Daoy (cell line): ENCODE measurements at places on chromosomes 5 and 9. TPM values are rescaled to one million over a fixed set of nuclear protein-coding genes. Genes with fewer than 3 reads are reported as not detected.
A peak's percentile ranks its signal among the peaks of the same experiment; 100 is the strongest.

KCNIP1 gene
- total RNA-seq = 1.9 and 3.9 TPM in 2 replicates

HTR4 gene
- 0.18 TPM in 1 of 2 replicates, not detected in the other for total RNA-seq

GNG10 gene
- 140 and 158 TPM in 2 replicates for total RNA-seq

TTLL11 gene
- 3.5 and 5.6 TPM in 2 replicates for total RNA-seq

ZDHHC11B gene
- under 0.01 TPM in 1 of 2 replicates, not detected in the other for total RNA-seq

CMBL gene
- 1.2 and 1.4 TPM in 2 replicates for total RNA-seq

LHX3 gene
- not detected in 2 replicates for total RNA-seq

PCSK5 gene
- 1.4 TPM in 2 replicates for total RNA-seq

GRCh38 chr9:72882117-72882775, 70.6 kb downstream of the ALDH1A1 start:
- DNase-seq = no peak

GRCh38 chr9:83020864-83021263, 42.1 kb downstream of the RASEF start:
- no peak for DNase-seq

DNA sequence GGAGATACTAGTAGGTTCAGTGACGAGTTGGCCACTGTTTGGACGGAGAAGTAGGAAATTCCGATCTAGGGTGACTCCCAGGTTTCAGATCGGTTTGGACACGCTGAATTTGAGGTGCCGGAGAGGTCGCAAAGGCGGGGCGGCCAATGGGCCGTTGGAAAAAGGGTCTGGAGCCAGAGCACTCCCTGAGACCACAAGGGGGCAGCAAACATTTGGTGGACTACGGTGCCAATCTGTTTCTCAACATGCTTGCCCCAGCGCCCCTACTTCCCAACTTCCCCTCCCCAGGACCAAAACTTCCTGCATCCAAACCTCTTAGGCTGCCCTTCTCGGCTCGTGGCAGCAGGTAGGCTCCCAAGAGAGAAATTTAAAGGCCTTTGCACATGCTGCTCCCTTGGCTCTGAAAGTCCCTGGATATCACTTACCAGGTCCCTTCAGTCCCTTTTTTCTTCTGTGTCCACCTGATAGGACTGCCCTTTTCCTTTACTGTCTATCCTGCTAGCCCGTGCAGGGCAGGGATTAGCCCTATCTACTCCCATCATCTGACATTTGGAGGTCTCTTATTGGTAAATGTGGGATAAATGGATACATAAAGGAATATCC, 992 bp upstream of the RPP25L start:
- peak; percentile 86 for DNase-seq

DNA sequence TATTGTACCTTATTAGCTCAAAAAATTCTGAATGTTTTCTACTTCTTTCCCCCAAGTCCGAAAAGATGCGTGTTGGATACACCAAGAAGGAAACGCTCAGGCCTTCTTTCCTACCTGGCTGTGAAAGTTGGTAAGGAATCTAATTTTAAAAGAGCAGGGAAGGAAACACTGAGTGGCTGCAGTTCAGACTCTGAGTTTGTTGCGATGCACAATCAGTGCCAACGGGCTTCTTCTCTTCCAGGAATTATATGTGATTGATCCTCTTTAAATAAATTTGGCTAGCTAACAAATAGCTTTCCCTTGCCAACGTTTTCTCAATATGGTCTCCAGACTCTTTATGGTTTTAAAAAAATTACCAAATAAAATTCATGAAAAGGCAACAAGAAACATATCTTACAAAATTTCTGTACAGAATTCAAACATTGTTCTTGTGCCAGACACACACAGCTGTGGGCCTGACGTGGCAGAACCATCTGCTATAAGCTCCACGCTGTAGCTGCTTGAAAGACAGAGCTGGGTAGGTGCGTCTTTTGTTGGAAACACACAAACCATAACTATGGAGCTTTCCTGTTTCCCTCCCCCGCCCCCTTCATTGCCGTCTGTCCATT, 493.1 kb downstream of the ZNF608 start:
- DNase-seq = no peak

DNA sequence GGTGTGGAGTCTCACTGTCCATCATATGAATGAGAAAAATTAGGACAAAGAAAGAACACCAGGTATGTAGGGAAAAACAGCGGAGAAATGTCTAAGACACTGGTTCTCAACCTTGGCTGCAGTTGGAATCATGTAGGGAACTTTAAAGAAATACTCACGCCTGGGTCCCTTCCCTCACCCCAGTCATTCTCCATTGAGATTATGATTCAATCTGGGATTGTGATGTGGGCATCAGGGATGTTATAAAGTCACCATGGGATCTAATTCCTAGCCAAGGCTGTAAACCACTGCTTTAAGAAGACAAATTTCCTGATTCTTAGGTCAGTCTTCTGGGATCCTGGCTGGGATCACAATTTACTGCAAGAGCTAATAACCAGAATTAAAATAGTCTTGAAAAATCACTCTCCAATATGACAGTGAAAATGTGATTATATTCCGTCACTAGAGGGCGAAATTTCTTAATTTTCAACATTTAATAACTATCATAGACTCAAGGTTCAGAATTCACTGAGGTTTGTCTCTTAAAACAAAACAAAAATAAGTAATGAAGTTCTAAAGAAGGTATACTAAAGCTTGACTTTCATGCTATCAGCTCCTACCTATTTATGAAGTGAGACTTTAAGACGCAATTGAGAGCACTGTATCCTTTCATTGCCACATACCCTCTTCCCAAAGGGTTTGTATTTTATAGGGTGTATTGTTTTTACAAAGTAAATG, 60.5 kb downstream of the GLDC start:
- no peak for DNase-seq

- peak; percentile 47 for DNase-seq
Observed at GRCh38 chr5:89342106-89342876, 459.3 kb upstream of the MEF2C start.

- no peak for DNase-seq
Observed at GRCh38 chr9:6132650-6133049, 83.0 kb upstream of the IL33 start.

DNA sequence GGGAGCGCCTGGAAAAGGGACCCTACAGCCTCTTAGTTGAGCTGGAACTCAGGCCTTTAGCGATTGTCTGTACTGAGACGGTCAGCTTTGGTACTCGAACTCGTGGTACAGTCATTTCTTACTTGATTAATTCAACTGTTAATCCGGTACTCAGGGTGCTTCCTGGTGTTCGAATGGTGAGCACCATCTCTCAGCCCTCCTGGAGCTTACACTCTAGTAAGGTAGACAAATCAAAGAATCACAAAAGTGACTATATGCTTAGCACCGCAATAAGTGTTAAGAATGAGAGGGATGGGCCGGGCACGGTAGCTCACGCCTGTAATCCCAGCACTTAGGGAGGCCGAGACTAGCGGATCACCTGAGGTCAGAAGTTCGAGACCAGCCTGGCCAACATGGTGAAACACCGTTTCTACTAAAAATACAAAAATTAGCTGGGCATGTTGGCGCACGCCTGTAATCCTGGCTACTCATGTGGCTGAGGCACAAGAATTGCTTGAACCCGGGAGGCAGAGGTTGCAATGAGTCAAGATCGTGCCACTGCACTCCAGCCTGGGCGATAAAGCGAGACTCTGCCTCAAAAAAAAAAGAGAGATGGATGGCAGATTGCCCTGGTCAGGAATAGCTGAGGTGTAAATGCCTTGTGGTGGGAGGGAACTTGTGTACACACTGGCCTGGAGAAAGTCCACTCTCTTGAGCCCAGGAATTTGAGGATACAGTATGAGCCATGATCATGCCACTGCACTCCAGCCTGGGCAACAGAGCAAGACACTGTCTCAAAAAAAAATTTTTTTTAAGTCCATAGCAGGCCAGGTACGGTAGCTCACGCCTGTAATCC, 981 bp downstream of the TCOF1 start:
- DNase-seq = no peak

DNA sequence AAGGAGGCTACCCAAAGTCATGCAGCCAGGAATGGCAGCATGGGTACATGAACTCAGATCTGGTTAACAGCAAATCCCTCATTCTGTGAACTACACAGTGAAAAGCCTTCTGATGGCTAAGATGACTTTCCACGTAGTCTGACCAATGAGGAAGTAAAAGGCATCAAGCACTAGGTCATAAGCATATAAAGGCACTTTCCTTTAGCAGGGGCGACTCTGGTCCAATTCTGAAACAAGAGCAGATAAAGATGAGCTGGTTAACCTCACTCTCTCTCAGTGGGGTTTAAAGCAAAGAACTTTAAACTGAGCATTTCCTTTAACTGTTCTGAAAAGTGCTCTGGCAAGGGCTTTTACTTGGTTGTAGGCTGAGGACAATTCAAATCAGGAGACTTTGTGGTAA, 21.1 kb downstream of the PSMB7 start:
- DNase-seq = no peak

DNA sequence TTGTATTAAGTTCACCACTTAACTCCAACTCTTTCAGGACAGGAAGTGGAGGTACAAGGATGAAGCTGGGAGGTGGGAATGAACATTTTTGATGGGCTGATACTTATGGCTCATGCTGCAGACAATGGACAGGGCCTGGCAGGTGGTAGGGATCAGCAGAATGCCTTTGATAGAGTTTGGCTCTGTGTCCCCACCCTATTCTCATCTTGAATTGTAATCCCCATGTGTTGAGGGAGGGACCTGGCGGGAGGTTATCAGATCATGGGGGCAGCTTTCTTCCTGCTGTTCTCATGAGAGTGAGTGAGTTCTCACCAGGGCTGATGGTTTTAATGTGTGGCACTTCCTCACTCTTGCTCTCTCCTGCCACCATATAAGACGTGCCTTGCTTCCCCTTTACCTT, 87.3 kb upstream of the PRLR start:
- DNase-seq = no peak

- DNase-seq = no peak
Observed at GRCh38 chr9:21966140-21966851, 27.9 kb downstream of the CDKN2A start.

GRCh38 chr9:94919376-94920098, 193.0 kb downstream of the AOPEP start:
- peak; percentile 96 for DNase-seq

DNA sequence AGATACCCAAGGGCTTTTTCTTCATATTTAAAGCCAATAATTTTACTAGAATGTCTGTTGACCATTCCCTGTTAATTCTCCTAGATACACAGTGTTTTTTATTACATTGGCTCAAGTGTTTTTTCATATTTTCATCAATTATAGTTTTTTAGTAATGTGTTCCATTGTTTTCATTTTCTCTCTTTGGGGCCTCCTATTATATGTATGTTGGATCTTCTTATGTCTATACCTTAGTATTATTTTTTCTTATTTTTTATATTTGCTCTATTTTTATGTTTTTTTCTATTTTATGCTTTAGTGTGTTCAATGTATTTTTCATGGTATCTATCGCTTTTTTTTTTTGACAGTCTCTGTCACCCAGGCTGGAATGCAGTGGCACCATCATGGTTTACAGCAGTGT, 7.5 kb downstream of the KIAA1958 start:
- DNase-seq = no peak

DNA sequence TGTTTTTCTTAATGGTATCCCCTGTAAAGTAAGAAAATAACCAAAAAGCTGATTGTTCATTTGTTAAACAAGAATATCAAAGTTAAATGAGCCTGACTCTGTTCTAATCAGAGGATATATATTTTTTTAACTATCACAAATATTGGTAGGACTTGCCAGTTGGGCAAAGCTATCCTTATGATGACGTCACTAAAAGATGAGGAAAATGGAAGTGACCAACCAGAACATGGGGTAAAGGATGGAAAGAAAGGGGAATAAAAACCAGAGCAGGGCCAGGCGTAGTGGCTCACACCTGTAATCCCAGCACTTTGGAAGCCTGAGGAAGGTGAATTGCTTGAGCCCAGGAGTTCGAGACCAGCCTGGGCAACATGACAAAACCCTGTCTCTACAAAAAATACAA, 811.6 kb upstream of the DMAC1 start:
- no peak for DNase-seq

DNA sequence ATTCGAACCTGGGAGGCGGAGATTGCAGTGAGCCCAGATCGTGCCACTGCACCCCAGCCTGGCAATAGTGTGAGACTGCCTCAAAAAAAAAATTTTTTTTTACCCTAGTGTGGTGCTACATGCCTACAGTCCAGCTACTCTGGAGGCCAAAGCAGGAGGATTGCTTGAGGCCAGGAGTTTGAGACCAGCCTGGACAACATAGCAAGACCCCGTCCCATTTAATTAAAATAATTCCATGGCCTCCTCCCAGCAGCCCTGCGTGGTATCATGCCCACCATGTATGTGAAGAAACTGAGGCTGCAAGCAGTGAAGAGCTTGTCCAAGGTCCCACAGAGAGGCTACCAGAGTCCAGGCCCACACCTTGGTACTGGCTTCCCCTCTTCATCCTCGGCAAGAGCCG, 19.4 kb upstream of the PHYHD1 start:
- no peak for DNase-seq

GRCh38 chr5:115602591-115603125, 379 bp upstream of the TICAM2 start:
- no peak for DNase-seq

DNA sequence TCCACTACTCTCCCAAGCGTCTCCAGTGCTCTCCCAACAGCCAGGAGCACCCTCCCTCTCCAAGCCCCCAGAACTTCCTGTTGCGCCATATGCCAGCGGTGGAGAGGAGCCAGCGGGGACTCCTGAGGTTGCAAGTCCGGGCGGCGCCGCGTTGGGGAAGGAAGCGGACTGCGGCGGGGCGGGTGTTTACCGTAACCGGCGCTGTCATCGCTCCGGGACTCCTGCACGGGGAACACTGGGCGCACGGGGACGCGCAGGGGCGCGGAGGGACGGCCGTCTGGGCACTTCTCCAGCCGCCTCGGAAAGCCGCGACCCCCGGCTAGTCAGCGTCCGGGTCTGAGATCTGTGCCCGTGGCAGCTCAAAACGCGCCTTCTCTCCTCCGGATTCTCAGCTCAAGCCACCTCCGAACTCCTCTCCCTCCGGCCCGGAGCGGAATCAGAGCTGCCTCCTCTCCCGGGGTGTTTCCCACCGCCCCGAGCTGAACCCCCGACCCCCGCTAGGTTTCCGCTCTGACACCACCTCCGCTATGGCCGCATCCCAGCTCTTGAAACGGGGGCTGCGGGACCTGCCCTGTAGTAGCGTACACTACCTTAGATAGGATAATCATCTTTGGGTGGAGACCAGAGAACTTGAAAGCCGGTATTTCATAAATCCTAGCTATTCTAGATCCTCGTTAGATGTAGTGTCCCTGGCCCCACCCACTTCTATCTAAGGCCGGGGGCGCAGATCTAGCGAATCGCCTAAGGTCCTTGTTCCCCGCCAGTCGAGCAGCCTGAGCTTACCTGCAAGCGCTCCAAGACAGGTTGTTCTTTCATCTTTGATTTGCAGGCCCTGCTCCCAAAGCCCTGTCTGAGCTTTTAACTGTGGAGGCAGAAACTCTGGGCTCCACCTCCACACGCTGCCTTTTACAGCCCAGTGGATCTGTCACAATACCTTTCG, at the start of gene TRPM6:
TSS of gene TRPM6 (minus strand) at position 881 of the 940 bp plus-strand sequence. CDS start at position 816, 65 bp downstream.
- DNase-seq = peak; percentile 89
